NCI-H2107 (cell line): ENCODE measurements at places on chromosomes 5 and 9.

- no peak for DNase-seq
Measured at GRCh38 chr5:98432378-98432777, 341.1 kb upstream of the RGMB start.

DNA sequence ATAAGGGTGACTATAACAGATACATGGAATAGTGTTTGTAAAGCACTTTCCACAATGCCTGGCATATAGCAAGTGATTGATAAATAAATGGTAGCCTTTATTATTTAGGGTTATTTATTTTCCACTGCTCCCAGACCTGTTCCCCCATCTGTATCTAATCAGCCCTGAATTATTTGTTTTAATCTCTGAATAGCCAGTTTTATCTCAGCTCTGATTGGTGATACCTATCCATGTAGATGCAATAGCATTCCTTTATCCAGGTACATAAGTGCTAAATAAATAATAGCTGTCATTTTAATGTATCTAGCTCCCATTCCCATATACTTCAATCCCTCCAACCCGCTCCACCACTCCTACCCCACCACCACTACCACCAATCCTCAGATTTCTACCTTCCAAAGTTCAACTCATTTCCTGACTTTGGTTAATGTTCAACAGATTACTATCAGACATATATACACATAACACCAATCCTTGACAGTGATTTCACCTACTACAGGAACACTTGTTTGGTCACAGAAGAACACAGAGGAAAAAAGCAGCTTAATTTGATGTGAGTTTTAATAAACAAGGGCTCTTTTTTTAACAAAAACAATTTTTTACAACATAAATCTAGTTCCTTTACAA lies 14.0 kb downstream of the PRKAA1 start:
- DNase-seq = no peak

- no peak for DNase-seq
Measured at GRCh38 chr5:68250661-68251298, 35.2 kb downstream of the PIK3R1 start.

GRCh38 chr5:76742583-76742982 lies 26.7 kb downstream of the F2R start:
- DNase-seq = no peak

DNA sequence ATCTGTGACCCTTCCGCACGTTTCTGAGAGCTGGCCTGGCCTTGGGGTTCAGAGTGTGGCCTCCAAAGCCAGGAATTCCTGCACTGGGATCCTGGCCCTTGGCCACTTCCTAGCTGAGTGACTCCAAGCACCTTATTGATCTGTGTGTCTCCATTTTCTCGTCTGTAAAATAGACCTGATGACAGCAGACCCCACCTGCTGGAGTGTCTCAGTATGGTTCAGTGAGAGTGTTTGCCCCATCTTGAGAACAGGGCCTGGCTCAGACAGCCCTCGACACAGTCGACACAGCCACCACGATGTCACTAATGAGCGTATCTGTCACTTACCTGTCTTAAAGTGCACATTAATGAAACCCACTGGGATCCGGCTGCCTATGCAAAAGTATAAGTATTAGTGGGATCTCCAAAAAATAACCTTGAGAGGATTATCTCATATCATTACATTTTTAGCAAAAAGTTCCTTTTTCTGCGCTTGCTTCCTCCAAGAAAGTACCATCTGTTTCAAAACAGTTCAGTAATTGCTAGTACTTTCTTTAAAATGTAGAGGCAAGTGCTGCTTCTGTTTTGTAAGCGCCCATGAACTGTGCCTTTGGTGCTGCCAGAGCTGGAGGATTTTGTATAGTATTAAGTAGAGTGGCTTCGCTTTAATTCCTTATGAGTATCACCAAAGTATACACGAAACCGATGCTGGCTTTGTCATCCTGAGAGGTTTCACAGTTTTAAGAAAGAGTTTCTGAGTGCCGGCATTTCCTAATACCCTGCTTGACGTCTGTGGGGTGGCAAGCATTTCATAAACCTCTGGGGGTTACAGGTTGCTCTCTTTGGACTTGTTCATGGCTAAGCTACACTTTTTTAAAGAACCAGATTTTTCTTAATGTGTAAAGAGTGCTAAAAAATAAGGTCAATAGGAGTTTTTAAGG lies 31.7 kb downstream of the UBE2QL1 start:
- no peak for DNase-seq

- DNase-seq = no peak
Measured at GRCh38 chr9:8924562-8924961, 1125.0 kb upstream of the DMAC1 start.

- DNase-seq = no peak
Measured at GRCh38 chr5:38316544-38317224, 58.3 kb downstream of the EGFLAM start.

DNA sequence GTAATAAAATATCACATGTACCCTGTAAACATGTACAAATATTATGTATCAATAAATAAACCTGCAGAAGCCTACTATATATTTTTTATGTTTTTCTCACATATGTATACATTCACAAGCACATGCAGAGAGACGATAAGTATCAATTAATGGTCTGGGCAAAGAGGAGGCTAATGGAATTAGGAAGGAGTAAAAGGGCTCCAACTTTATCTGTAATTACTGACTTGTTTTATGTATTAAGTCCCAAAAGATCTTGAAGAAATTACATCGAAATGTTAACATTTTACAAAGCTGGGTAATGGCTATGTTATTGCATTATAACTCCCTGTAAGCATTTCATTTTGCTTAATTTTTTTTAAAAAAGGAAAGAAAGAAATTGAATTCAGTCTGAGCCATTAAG lies 78.0 kb downstream of the LPAR1 start:
- DNase-seq = no peak

GRCh38 chr9:14780251-14780650 lies 57.7 kb upstream of the CER1 start:
- no peak for DNase-seq

DNA sequence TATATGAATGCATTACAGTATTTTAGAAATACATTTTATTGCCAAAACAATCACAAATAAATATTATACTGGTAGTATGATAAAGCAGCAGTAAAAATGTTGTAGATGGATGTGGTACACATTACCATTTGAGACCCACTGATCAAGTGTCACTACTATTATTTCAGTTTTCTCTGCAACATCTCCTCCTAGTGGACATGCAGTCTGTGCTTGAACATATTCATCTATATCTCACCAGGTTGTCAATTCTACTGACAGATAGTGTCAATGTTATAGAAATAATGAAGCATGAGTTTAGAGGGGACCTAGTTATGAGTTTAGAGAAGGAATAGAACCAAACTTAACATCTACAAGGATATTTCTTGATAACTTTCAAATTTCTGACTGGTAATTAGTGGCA lies 39.2 kb upstream of the ELOVL7 start:
- DNase-seq = no peak

GRCh38 chr5:158832731-158833130 lies 267.0 kb downstream of the EBF1 start:
- no peak for DNase-seq

DNA sequence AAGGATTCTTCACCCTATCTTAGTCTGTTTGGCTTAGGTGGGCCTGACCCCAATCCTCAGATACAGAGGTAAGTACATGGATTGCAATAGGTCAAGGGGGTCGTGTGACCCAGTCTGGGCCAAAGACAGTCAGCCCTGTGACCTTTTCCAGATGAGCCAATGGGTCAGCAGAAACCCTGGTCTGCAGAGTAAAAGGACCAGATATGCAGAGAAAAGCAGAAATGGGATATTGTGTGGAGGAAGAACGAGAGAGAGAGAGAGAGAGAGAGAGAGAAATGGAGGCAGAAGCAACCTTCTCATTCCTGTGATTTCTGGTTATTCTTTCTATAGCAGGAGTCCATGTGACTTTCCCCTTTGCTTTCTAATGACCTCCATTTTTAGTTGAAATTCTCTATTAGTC lies 40.4 kb upstream of the CRB2 start:
- no peak for DNase-seq

DNA sequence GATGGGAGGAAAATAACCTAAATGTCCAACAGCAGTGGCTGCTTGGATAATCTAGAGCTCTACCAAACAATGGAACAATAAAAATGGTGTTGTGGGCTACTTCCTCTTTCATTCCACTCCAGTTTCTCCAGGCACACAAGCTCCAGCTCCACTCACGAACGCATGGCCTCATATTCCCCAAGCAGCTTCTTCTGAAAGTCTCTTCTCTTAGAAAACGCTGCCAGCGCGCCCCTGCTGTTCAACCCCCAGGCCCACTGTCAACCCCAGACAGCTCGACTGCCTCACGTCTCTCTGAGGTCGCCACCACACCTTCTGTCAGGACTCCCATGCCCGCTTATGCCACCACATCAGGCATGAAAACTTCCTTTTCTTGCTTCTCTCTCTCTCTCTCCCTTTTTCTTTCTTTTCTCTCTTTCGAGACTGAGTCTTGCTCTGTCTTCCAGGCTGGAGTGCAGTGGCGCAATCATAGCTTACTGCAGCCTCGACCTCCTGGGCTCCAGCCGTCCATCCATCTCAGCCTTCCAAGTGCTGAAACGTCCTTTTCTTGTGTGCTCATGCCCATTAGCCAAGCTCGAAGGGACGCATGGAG lies 16.2 kb downstream of the OR2V2 start:
- no peak for DNase-seq

DNA sequence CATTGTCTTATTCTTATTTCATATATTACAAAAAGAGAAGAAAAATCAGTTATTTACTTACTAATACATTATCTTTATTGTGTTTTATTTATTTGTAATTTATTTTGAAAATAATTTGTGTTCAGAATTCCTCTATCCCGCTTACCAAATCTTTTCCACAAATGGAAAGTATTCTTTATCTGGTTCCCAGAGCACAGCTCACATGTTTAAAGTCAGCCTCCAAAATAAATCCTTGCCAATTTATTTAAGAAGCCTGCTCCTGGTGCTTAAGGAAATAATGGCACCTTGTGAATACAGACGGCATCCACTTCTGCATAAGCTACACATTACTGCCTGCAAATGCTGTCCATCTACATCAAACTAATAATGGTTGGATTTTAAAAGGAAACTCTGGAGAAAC lies 435.4 kb downstream of the MTRR start:
- DNase-seq = no peak

GRCh38 chr9:87357600-87357999 lies 140.1 kb upstream of the DAPK1 start:
- DNase-seq = no peak

GRCh38 chr5:139094154-139095131 lies 103.7 kb downstream of the SIL1 start:
- DNase-seq = no peak

DNA sequence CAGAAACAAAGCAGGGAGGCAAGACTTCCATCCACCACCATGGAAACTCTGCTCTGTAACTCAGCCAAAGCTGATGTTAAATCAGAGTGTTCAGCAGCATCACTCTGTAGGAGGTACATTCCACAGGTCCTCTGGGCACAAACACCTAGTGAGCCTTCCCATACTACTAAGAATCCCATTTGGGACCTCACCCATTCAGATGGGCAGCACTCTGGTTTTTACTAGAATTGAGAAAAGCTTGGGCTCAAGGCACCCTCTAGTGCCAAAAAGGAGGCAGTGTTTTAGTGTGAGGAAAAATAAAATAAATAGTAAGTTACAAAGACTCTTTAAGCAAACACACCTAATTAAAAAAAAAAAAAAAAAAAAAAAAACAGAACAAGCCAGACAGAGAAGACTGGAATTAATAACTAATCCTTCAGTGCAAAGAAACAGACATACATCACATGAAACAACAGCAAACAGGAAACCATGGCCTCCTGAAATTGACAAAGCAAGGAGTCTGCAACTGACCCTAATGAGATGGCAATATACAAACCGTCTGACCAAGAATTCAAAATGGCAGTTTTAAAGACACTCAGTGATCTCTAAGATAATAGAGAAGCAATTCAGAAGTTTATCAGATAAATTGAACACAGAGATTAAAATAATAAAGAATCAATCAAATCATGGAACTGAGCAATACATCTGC lies 159.5 kb downstream of the GNA14 start:
- no peak for DNase-seq

DNA sequence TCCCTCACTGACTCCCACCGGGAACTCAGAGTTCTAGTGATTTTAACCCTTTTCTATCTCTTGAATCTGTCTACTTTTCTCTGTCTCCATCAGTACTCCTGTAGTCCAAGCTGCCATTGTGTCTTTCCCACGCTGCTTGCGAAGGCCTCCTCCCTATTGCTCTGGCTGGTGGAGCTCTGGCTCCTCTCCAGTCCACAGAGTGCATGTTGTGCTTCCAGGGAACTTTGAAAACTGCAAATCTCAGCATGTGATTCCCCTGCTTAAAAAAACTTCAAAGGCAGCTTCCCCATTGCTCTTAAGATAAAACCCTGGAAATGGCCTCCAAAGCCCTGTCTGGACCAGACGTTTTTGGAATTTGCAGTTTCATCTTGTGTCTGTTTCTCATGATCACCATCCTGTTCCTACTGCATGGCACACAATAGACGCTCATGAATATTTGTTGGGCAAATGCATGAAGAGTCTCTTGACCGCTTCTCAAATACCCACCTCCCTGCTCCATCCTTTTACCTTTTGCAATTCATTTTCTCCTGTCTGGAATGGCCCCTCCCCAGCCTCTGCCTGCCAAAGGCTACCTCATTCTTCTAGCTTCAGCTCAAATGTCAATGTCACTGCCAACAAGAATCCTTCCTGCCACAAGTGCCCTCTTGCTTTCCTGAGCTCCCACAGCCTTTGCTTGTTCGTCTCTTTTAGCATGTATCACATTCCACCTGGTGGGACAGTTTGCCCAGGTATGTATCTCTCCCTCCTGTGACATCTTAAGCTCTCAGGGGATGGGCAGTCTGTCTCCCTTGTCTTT lies 293.2 kb downstream of the ARHGAP26 start:
- DNase-seq = peak; percentile 11
